ENCODE measurements at places on chromosomes 7 and 10.

DNA sequence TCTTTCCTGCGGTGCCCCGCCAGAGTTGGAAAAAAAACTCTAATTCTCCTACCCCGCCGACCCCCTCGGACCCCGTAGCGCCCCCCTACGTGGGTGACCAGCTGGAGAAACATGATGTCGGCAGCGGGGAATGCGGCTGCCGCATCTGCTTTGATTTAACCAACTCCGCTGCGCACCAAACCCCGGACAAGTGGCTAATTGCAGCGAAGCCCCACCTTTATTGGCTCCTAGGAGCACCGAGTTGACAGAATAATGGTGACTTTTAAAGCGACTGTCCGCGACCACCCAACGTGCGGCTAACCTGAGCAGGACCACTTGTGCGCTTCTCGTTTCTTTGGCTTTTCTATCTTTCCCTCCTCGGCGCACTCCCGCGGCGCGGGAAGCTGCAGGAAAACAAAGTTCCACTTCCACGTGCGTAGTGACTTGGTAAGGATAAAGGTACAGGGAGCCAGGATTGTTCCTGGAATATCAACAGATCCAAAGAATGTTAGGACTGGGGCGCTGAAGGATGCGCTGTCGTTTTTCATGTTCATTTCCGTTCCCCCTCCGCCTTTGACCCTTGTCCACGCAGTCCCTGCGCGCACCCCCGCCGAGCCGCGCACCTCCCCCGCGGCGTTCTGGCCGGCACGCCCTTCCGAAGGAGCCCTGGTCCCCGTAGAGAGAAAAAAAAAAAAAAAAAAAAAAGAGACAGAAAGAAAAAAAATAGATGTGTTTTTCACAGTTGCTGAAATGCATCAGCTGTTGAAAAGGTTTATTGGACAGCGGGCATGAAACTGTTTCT, 1.4 kb downstream of the WNT16 start:
- DNase-seq, result no peak

DNA sequence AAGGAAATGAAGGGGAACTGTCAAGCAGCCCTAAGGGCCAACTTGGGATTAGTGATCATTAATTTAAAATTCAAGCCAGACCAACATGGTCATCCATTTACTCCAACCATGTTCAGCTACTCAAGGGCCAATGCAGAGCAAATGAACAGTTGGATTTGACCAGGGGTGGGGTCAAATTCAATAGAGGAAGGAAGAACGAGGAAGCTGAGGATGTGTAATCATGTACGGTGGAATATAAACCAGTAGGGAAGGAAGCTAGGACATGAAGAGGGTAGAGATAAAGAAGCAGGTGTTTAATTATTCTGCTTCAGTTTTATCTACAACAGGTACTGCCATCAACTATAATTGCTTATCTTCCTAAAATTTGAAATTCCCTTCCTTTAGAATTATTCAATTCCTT, 81.6 kb downstream of the HIBADH start:
- no peak for DNase-seq

DNA sequence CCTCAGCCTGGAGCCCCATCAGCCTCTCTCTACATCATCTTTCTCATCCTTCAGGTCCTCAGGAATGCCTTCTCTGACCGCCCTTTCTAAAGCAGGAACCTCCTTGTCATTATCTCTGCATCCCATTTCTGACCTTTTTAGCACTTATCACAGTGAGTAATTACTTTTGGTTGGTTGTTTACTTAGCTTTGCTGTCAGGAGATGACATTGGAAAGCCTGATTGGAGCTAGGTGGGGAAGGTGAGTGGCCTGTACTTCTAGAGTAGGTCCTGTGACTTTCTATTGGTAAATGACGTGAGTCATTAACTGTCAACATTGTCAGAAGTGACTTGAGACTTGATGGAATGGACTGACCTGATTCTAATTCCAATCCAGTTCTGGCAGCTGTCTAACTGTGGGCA, 9.3 kb upstream of the SLC25A13 start:
- no peak for DNase-seq

GRCh38 chr10:25747084-25747483, 186.9 kb upstream of the MYO3A start:
- no peak for DNase-seq

- DNase-seq, result no peak
Measured at GRCh38 chr10:2703953-2704352, 363.4 kb upstream of the PFKP start.

- no peak for DNase-seq
Measured at GRCh38 chr7:104482362-104483037, 154.1 kb downstream of the LHFPL3 start.

DNA sequence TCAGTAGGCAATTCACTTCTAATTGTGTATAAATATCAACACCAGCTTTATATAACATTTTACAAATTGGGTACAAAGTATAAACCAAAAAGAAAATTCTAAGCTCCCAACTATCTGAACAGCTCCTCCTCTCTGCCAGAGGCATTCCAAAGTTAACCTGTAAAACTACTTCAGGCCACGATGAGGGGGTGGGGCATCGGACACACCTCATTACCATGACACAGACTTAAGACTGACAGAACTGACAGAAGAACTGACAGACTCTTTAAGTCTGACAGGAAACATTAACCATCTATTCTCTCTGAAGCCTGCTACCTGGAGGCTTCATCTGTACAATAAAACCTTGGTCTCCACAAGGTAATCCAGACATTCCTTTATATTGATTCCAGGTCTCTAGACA, 12.3 kb downstream of the ESYT2 start:
- DNase-seq, result no peak

DNA sequence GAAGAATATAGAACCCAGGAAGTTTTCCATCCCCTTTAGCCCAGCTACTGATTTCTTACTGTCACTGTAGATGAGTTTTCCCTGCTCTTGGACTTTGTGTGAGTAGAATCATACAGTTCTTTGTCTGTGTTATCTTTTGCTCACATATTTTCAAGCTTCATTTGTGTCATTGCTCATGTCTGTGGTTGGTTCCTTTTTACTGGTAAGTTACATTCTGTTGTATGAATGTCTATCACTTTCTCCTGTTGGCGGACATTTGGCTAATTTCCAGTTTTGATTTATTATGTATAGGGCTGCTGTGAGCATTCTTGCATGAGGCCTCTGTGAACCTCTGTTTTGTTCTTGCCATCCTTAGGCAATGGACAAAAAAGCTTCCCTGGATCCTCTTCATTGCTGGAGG, 5.3 kb downstream of the GLRX3 start:
- DNase-seq, result peak; percentile 94
